H4 (cell line): ENCODE measurements at places on chromosomes 2 and 18. TPM values are rescaled to one million over a fixed set of nuclear protein-coding genes. Genes with fewer than 3 reads are reported as not detected.

DNA sequence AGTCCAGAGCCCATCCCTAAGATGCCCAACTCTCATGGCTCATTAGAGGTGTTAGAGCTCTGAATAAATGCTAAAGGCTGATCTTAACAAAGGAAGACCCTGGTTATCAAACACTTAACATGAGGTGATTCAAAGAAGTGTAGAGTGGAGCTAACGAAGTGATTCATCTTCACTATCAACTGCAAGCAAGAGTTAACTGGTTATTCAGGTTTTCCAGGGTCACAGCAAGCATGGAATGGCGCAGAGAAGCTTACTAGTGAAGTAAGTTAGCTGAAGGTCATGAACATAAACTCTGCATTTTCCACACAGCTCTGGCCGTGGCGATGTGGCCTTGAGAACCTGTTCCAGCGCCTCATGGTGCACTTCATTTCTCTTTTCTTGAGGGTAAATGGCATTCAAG, 17.0 kb downstream of the RND3 start:
- DNase-seq: no peak

DNA sequence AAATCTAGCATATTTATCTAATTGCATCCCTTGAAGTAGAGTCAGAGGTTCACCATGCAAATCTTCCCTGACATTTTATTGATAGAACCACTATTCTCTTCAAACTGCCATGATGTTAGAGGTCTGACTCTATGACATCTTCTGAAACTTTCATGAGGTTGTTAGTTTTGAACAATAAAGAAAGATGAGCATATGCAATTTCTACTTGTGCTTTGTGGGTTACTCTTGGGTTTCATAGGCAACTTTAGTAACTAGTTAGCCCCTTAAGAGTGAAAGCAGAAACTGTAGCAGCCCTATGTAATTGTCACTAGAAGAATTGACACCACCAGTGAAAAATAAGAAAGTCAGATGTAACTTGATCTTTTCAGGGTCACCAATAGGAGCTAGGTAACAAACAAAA, 53.1 kb upstream of the ZEB2 start:
- DNase-seq: no peak

DNA sequence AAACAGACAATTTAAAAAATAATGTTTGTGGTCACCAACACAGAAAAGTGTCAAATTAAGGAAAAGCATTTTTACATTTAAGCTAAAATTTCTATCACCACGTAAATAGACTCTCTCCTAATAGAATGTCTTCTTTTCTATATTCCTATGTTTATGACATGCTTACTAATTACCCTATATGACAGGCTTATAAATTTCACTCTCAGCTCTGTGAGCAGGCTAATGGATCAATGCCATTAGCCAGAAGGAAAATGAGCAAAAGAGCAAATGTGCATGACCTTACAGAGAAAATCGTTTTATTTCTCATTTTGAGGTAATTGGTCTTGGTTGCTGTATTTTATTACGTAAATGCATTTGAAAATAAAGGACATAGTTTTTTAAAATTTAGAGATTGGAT, 209.7 kb downstream of the TMX3 start:
- no peak for DNase-seq

- DNase-seq: peak; percentile 17
Measured at GRCh38 chr2:39266139-39266805, 22.5 kb upstream of the CDKL4 start.

GRCh38 chr2:230205721-230206120, 14.1 kb downstream of the SP110 start:
- no peak for DNase-seq

DNA sequence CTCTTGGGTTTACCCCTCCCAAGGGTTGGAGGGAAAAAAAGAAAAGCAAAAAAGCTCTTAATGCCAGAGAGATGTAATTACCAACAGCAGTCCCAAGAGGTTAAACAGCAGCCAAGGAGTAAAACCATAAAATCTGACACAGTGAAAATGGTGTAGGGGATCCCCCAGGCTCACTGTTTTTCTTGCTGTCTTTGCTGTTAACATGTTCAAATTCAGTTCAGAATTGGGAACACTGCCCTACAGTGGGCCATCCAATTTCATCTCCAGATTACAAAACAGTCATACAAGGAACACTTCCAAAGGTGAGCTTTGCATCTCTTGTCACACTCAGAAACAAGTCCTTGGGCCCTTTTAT, 54.5 kb downstream of the PLEKHM3 start:
- DNase-seq: no peak

DNA sequence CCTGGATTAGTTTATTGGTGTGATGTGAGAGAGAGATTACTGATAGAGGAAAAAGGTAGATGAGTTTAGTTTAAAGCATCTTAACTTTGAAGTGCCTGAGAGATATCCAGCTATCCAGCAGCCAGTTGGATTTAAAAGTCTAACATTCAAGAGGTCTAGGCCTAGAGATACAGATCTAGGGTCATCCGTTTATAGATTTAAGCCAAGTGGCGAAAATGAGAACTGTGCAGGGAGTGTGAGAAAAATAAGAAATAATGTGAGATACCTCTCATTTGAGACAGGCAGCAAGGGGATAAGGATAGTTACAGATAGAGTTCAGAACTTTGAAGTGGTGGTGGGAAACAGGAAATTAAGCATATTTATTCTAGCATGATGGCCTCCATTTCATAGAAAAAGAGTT, 5.3 kb upstream of the ORC2 start:
- no peak for DNase-seq

DNA sequence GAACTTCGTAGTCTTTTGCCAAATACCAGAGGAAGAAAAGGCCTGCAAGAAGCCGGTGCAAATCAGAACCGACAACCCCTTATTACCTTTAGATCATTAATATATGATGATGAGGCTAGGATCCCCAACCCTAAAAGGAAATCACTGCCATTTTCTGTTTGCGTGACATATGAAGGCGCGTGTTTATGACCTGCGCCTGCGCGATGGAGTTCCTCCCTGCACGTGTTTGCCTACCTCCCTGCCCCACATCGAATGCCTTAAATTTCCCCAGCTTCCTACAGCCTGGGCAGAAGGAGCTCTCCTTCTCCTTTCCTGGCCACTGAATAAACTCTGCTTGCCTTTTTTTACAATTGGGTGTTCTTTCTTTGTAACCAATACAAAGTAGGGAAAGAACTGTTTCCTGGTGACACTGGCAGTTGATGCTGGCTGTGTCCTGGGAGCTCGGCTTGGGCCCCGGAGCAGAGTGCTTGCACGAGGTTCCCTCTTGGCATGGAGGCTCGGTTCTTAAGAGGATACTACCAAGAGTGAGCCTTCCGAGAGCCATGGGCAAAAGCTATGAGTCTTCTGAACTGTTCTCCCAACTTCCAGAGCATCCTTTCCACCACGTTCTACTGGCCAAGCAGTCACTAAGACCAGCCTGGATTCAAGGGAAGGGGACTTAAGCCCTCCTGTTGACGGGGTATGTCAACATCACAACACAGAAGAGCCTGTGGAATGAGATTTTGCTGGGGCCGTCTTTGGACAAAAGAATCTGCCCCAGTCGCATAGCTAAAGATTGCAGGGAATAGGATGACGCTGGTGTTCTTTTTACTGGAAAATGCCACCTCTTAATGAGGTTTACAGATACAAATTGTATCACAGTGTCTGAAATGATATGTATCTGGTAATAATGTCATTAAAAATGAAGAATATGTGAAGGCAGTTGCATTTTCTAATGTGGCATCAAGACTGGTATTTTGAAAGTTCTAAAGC, 179.8 kb downstream of the SH3BP4 start:
- DNase-seq: no peak

- DNase-seq: no peak
Measured at GRCh38 chr18:46385124-46385523, 271.9 kb downstream of the LOXHD1 start.

GRCh38 chr18:58313491-58314032, 269.5 kb downstream of the NEDD4L start:
- DNase-seq: no peak

SERPINB11 gene
- not detected in 2 replicates for total RNA-seq

CBLN2 gene
- 15.2 and 16.5 TPM in 2 replicates for total RNA-seq

RAB31 gene
- 38.5 and 48.0 TPM in 2 replicates for total RNA-seq

LIMS4 gene
- not detected in 2 replicates for total RNA-seq

FOXD4L1 gene
- total RNA-seq: not detected in 2 replicates

EML6 gene
- total RNA-seq: 2.4 and 2.9 TPM in 2 replicates

CDK5R2 gene
- 0.45 and 0.75 TPM in 2 replicates for total RNA-seq

VWA3B gene
- not detected in 2 replicates for total RNA-seq

MROH2A gene
- total RNA-seq: 0.02 TPM in 1 of 2 replicates, not detected in the other

TNFAIP6 gene
- 1.5 and 5.6 TPM in 2 replicates for total RNA-seq
